Type B pancreatic cell (in vitro differentiated cells): ENCODE measurements at places on chromosomes 7 and 10.

DNA sequence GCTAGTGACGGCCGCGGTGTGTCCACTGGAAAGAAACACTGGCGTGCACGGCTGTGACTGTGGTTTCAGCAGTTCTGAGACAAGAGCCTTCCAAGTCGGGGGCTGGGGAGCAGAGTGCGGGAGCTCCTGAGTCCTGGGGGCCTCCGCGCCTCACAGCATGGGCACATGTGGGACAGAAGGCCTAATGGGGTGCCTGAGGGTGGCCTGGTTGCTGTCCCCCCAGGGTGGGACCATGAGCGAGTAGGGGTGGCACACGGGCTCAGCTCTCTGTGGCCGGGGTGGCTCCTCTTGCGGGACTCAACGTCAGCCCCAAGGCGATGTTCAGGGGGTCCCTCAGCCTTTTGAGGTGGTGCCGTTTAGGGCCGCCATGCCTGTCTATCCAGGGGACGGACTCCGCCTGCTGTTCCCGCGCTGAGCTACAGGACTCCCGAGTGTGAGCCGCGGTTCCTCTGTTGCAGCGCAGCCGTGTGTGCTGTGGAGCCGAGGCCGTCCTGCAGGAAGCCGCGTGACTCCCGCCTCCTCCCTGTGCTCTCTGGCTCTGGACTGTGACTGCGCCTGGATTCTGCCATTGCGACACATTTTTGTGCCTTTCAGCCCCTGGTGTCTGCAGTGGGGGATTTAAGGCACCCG lies 23.5 kb upstream of the CHST12 start:
- no peaks in the 10 kb centered on the region for H3K4me1 ChIP-seq
- H3K27ac ChIP-seq: no peak overlapping the region
- no peak overlapping the region for H3K4me3 ChIP-seq
- peaks cover 20% of the 10 kb centered on the region for H3K36me3 ChIP-seq
- DNase-seq: no peak

DNA sequence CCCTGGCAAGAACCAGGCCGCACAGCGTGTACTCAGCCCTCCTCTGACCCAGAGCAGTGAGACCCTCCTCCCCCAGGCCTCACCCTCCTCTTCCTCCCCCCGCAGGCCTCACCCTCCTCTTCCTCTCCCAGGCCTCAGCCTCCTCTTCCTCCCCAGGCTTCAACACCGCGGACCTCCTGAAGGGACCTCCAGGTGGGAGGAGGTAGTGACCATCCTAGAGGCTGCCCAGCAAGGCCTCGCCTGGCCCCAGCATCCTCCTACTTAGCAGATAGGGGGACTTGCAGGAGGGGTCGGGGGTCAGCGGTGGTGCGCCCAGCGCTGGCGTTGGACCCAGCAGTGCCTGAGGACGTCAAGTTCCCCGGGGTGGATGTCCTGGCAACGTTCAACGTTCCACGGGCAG lies 270.8 kb downstream of the ELFN1 start:
- peaks cover 7% of the 10 kb centered on the region for H3K36me3 ChIP-seq
- no peak overlapping the region for H3K27ac ChIP-seq
- H3K4me1 ChIP-seq: peaks cover 9% of the 10 kb centered on the region

- peaks cover 6% of the 10 kb centered on the region for H3K4me1 ChIP-seq
- H3K36me3 ChIP-seq: no peaks in the 10 kb centered on the region
- H3K27me3 ChIP-seq: no peaks in the 10 kb centered on the region
- H3K27ac ChIP-seq: peak overlapping the region; percentile 10
- no peak overlapping the region for H3K4me3 ChIP-seq
Observed at GRCh38 chr10:70575874-70576802, 26.4 kb downstream of the PRF1 start.

DNA sequence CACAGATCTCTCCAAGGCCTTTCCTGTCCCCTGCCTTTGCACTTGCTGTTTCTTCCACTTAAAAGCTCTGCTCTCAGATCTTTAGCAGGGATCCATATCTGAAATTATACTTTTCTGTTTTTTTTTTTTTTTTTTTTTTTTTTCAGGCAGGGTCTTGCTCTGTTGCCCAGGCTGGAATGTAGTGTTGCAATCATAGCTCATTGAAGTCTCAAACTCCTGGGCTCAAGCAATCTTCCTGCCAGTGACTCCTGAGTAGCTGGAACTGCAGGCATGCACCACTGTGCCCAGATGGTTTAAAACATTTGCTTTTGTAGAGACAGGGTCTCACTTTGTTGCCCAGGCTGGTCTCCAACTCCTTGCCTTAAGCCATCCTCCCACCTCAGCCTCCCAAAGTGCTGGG lies 5.0 kb upstream of the TSPAN15 start:
- peaks cover 16% of the 10 kb centered on the region for H3K27me3 ChIP-seq
- no peak overlapping the region for H3K4me3 ChIP-seq
- peaks cover 15% of the 10 kb centered on the region for H3K4me1 ChIP-seq
- H3K27ac ChIP-seq: peak overlapping the region; percentile 76
- no peak for DNase-seq

DNA sequence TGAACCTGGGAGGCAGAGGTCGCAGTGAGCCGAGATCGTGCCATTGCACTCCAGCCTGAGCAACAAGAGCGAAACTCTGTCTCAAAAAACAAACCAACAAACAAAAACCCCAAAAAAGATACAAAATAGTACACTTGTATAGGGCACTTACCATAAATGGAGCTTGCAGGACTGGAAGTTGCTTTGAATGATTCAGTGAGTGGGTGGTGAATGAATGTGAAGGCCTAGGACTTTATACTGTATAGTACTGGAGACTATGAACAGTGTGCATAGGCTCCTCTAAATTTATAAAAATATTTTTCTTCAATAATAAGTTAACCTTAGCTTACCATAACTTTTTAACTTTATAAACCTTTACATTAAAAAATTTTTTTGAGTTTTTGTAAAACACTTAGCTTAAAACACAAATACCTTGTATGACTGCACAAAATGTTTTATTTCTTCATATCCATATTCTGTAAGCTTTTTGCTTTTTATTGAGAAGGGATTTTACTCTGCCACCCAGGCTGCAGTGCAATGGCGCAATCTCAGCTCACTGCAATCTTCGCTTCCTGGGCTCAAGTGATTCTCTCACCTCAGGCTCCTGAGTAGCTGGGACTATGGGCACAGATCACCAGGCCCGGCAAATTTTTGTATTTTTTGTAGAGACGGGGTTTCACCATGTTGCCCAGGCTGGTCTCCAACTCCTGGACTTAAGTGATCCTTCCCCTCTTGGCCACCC lies 6.9 kb upstream of the H2AZ2 start:
- peaks cover 4% of the 10 kb centered on the region for H3K4me1 ChIP-seq
- no peaks in the 10 kb centered on the region for H3K27me3 ChIP-seq
- H3K4me3 ChIP-seq: no peak overlapping the region
- no peaks in the 10 kb centered on the region for H3K36me3 ChIP-seq
- H3K27ac ChIP-seq: no peak overlapping the region
